NCI-H2227 treated with DMSO at 0.1 percent for 48 hours (cell line): ENCODE measurements at places on chromosomes 11 and 22.

DNA sequence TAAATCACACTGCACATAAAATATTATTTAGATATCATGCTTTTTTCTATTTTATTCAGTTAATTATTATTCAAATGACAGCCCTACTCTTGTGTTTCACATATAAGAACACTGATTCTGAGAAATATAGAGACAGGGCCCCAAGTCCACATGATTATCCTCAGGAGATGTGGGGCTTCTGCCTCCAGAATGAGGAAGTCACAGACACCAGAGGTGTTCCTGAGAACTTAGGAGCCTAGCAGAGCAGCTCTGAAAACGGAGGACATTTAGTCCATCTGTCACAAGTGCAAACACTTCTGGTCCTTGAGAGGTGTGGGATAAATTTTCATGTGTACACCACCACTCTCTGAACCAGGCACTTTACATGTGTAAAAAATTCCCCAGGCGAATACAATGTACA lies 26.2 kb downstream of the TRIM66 start:
- DNase-seq, result no peak

GRCh38 chr11:103609117-103610066 lies 427.0 kb upstream of the DDI1 start:
- DNase-seq, result no peak

DNA sequence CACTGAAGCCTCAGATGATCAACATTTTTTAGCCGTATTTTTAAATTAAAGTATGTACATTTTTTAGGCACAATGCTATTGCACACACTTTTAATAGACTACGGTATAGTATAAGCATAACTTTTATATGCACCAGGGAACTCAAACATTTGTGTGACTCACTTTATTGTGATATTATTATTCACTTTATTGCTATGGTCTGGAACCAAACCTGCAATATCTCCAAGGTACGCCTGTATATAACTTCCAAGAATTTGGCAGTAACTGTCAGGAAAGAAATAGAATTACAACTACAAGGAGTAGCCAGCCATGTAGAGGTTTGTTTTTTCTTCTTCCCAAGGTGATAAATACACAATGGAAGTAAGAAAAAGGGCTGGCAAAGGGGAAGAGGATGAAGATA lies 62.3 kb downstream of the PRR5L start:
- DNase-seq, result no peak

DNA sequence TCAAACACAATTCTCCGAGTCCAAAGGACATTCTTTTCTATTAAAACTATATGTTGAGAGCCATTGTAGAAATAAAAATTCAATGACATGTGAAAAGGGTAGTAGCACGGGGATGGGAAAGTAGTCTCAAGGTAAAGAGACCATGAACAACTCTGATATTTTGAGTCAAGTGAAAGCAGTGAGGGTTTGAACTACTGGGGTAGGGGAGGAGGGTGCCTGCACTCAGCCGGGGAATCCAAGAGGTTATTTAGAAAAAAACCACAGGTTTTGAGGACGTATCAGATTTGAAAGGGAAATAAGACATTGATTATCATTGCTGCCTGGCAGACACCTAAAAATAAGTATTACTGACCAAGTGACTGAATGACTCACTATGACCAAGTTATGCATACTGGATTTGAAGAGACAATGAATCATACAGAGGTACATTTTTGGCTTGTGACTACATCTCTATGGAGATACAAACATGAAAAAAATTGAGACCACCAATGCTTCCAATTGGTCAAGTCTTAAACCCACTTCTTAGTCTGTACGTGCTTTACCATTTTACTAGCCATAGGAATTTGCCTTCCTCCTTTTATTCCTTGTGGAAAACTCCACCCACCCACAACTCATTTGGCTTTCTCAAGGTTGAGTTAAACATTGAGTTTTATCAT lies 2.2 kb upstream of the OR52H1 start:
- DNase-seq, result no peak

GRCh38 chr22:26974914-26975803 lies 317.8 kb downstream of the MIAT start:
- DNase-seq, result no peak
